Stimulated activated CD4-positive, alpha-beta T cell treated with anti-CD3 and anti-CD28 coated beads, Interleukin-4, amount 100 ng/mL, for 1 hour (primary cell): ENCODE measurements at places on chromosomes 7 and 10.
A peak's percentile ranks its signal among the peaks of the same experiment; 100 is the strongest.

DNA sequence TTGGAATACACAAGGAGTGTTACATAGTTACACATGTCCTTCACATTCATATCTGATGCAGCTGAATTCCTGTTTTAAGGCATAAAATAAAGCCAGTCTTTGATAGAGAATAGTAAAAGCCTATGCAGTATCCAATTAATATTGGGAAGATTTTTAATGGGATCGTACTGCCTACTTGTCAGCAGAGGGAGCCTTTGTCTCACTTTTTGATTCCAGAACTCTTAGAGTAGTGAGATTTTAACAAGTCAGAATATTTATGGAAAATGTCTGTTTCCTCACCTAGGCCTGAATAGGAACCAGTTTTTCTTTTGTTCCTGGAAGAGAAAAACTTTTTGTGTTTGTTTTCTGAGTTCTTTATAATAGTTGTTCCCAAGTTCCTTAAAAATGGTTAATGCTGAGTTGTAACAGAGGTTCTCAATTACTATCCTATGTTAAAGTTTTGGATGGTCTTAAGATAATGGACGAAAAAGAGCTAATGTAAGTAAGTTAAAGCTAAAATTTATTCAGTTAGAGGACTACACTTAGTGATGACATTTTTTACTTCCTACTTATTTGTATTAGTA lies 114.0 kb downstream of the BBS9 start:
- no peak for DNase-seq

DNA sequence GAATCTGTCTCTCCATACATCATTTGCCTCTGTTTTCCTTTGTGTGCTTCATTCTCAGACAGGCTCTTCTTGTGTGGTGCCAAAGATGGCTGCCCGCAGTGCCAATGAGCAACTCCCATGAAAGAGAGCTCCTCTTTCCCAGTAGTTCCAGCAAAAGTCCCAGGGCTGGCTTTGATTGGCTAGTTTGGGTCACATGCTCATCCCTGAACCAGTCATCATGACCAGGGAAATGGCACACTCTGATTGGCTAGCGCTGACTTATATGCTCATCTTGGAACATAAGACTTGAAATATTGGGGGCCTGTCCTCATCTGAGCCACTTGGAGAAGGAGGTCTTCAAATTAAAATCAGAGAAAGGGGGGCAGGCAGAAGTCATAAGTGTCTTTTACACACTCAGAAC lies 112.7 kb downstream of the CDH23 start:
- DNase-seq: no peak

GRCh38 chr7:31896925-31897324 lies 173.3 kb downstream of the PDE1C start:
- no peak for DNase-seq

- DNase-seq: no peak
Observed at GRCh38 chr7:142146124-142146523, 34.6 kb downstream of the MGAM2 start.

- DNase-seq: no peak
Observed at GRCh38 chr10:29921071-29921446, 138.3 kb downstream of the JCAD start.

DNA sequence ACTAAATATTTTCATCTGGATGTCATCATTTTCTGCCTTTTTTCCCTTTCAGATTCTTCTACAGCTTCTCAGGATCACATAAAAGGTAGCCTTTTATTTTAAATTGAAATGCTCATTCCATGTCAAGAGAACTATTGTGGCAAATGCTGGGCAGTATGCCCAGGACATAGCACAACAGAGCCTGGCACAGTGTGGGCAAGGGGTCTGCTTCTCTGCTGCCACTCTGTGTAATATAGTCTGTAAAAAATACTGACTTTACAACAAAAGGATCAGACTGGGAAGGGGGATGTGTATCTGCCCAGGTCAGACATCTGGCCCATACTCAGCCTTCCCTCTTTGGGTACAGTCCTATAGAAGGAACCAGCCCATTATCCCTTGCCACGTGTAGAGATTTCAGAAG lies 62.7 kb downstream of the CUZD1 start:
- DNase-seq: no peak

DNA sequence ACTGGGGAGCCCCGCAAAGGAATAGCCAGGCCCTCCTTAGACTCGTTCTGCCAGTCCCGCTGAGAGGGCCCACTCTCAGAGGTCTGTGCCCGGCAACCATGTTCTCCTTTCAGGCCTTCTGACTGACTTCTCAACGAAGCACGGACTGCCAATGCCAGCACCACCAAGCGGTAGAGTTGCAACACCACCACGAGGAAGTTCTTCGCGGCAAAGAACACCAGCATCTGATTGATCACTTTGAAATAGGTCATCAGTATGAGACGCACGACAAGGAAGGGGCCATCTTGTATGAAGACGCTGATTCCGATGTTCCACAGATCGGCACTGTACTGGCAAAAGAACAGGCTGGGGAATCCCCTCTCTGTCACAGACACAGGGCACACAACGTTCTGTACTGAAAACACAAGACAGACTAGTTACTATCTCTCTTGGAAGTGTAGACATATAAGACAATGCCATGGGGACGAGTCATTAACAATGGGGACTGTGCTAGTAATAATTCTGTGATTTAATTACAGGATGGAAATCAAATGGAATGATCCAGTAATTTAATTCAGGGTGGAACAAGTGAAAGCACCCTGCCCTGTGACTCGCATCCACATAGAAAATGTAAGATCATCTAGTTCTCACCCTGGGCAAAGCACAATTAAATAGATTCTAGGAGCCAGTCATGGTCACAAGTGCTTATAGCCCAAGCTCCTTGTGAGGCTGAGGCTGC lies 42.7 kb downstream of the TMEM26 start:
- no peak for DNase-seq

DNA sequence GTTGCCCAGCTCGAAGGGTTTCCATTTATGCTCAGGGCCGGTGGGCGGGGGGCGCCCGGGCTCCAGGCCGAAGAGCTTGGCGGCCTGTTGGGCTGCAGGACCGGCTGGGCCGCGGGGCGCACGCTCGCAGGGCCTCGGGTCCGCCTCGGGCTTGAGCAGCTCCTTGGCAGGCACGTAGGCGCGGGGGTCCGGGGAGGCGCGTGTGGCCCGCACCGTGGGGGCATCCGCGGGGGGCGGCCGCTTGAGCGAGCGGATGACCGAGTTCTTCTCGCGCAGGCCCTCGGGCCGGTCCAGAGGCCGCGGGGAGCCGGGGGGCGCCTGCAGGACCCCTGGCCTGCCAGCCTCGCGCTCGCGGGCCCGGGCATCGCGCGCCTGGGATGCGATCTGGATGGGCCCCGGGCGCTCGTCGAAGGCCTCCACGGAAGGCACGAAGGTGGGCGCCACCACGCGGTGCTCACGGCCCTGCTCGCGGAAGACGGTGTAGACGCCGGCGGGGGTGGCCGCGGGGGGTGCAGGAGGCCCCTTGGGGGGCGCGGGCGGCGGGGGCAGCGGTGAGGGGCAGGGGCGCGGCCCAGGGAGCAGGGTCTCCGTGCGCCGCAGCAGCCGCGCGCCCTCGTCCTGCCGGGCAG lies 35.2 kb downstream of the TNRC18 start:
- DNase-seq: no peak

DNA sequence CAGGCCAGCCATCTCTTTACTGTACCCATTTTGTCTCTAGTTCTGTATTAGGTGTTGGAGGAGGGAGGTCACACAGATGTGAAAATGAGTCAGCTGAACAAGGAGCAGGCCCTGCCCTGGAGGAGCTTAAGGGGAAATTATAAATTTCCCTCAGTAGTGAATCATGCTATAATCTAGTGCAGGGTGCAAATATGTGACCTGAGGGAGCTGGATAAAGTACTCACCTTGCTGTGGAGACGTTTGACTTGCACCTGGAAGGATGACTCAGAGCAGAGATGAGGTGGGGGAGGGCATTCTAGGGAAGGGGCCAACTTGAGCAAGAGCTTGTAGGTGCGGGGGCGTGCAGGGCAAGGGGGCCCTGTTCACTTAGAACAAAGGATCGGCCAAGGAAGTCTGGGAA lies 610.6 kb downstream of the SDK1 start:
- DNase-seq: no peak

- no peak for DNase-seq
Observed at GRCh38 chr7:142231716-142232115, 26.1 kb downstream of the PRSS58 start.

GRCh38 chr7:113256883-113257531 lies 138.7 kb upstream of the SMIM30 start:
- DNase-seq: no peak

DNA sequence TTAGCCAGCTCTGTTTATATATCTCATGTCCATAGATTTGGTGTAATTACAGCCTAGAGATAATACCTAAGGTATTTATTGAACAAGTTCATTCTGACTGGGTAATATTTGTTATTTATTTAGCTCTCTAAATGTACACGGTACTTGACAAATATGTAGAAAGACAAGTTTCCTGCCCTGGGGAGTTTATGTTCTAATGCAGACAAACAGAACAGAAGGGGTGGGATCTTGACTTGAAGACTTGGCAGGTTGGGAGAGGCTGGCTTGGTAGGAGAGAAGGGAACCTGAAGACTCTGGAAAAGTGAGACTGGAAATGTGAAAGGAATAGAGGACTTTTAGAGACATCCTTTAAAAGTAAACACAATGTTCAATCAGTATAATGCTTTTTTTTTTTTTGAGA lies 97.7 kb upstream of the CDK6 start:
- DNase-seq: no peak

DNA sequence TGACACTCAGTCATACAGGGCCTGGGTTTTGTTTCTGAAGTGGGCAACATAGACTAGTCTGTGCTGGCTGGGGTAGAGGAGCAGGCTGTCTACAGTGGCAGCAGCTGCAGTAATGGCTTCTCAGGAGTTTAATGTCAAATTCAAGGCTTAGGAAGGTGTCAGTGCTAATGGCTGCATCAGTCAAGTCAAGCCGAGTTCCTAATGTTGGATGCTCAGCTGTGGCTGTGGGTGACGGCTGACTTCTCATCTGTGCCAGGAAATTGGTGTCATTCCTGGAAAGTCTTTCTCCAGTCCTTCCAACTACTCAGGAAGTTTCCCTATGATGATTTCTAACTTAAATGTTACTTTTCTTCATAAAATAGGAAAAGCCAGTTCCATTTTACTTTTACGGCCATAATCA lies 468.1 kb upstream of the IGFBP3 start:
- no peak for DNase-seq

GRCh38 chr7:39923091-39923490 lies 27.0 kb upstream of the CDK13 start:
- DNase-seq: no peak

GRCh38 chr7:139798221-139798620 lies 20.4 kb upstream of the HIPK2 start:
- DNase-seq: no peak

- DNase-seq: no peak
Observed at GRCh38 chr7:30249316-30249715, 35.1 kb upstream of the ZNRF2 start.

GRCh38 chr7:139575338-139575680 lies 51.8 kb downstream of the CLEC2L start:
- no peak for DNase-seq

GRCh38 chr7:35781767-35782515 lies 18.9 kb upstream of the SEPTIN7 start:
- DNase-seq: no peak

GRCh38 chr10:97551271-97551670 lies 21.3 kb upstream of the ANKRD2 start:
- DNase-seq: no peak

DNA sequence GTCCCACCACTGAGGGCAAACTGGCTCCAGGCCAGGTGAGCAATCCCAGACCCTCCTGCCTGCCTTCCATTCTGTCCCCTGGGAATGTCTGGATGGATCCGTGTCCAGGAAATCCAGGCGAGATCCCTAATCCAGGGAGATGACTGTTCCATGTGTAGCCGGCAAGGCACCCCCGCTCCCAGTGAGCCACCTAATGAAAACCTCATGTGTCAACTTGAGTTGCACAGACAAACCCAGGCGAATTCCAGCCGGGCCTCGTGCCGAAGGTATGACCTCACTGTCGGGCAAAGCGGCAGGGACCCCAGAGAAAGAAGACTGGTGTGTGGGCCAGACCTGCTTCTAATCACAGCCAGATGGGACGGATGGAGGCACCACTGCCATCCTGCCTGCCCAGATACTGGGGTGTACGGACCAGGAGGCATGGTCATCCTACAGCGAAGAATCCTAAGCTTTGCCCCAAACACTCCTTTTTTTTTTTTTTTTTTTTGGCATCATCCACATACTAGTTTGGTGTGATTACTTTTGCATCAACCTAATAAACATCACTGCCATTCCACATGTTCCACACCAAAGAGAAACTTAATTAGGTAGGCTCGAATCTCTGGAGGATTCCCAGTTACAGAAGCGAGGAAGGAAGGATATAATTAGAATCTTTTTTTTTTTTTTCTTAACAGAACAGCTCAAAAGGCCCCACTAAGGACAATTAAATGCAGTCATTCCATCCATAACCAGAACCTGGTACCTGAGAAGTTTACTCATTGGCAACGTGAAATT lies 313.1 kb downstream of the CALN1 start:
- DNase-seq: no peak

GRCh38 chr7:29139191-29139590 lies 7.1 kb downstream of the CPVL start:
- DNase-seq: no peak

GRCh38 chr10:69004821-69005220 lies 16.2 kb downstream of the KIFBP start:
- DNase-seq: no peak

DNA sequence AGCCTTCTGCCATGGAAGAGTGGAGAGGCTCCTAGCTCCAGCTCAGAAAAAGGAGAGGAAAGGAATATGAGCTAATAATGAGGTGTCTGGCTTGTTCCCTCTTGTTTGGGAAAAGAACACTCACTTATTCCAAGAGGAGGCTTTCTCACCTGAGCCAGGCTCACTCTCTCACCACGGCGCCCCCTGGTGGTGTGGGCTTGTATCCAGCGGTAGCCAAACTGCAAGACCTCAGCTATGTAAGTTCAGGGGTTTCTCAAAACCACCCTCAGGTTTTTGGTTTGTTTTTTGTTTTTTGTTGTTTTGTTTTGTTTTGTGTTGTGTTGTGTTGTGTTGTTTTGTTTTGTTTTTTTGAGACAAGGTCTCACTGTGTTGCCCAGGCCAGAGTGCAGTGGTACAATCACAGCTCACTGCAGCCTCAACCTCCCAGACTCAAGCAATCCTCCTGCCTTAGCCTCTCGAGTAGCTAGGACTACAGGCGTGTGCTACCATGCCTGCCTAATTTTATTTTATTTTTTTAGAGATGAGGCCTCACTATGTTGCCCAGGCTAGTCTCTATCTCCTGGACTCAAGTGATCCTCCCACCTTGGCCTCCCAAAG lies 124.0 kb downstream of the TMEM130 start:
- DNase-seq: peak; percentile 77

DNA sequence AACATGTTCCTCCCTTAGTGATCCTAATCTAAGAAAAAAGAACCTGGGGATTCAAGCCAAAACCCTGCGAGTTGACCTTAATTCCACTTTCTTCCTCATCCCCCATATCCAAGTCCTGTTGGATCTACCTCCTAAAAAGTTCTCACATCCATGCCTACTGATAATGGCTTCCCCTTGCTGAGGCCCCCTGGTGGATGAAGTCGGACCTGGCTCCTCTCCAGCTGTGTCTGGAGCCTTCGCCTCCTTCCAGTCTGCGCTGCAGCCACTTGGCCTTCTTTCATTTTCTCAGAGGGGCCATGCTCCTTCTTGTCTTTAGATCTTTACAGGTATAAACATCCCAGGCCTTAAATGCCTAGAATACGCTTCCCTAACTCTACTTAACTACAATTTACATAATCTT lies 8.1 kb downstream of the PDE1C start:
- peak; percentile 7 for DNase-seq

GRCh38 chr10:103745341-103746247 lies 109.8 kb downstream of the SH3PXD2A start:
- DNase-seq: peak; percentile 66

GRCh38 chr7:33757563-33758165 lies 147.7 kb upstream of the BMPER start:
- no peak for DNase-seq

- no peak for DNase-seq
Observed at GRCh38 chr7:132002343-132002968, 446.0 kb upstream of the PODXL start.
